ENCODE measurements at places on chromosomes 7 and 10. TPM values are rescaled to one million over a fixed set of nuclear protein-coding genes. Genes with fewer than 3 reads are reported as not detected.
A peak's percentile ranks its signal among the peaks of the same experiment; 100 is the strongest.

DNA sequence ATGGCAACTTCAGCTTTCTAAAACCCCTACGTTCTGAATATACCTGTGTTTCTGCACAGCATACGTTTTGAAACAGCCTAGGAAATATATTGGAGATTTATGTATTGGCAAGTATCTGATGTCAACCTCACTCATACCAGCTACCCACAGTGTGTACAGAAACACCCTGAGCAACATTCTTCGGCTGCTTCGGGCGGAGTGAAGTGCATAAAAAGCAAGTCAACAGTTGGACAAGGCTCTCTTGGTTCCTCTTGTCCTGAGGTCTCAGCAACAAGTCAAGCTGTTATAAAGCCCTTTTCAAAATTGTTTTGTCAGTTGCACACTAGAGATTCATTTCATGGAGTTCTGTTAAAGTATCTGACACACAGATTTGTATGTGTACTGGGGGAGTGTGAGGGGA, 40.0 kb upstream of the PAPSS2 start:
- DNase-seq: no peak

GRCh38 chr10:115879372-115880089, 393.5 kb downstream of the GFRA1 start:
- DNase-seq: no peak

DNA sequence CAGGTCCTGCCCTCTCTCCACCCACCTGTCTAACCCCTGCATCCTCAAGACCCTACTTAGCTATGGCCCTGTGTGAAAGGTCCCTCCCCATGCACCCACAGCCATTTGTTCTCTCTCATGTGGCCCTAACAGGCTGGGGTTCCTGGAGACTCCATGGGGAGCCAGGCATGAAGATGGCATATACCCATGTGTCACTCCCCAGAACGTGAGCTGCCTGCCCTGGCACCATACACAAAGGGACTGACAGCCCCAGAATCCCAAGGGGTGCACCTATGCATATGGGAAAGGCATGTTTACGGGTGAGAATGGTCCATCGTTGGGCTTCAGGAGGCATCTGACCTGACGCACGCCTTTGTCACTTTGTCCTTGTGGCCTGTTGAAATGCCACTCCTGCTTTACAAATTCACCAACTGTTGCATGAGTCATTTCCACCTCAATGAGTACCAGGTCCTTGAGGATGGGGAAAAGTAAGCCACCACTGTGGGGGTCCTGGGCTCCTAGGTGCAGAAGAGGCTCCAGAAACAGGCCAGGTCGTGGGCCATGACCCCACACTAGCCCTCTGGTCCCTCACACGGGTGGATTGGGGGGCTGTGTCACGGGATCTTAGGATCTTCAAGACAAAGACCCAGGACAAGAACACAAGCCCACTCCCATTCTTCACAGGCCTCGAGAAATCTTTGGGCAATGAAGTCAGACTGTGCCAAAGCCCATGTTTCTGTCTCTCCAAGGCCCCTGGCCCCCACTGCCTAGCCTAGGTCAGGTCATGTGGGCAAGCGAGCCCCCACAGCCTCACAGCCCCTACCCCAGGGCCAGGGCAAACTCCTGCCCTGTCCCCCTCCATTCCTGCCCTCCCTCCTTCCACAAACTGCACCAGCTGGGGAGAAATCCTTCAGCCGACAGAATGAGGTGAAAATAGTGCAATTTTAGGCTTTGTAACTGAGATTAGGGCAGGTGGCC, 8.6 kb downstream of the GPRIN2 start:
- DNase-seq: peak; percentile 35

- DNase-seq: no peak
These were observed 15.8 kb downstream of the MET start for GRCh38 chr7:116687801-116688201.

ACSM6 gene
- not detected for polyA plus RNA-seq

GRCh38 chr10:7119325-7120015, 291.4 kb downstream of the SFMBT2 start:
- DNase-seq: no peak

SFRP4 gene
- polyA plus RNA-seq: 0.38 TPM

- DNase-seq: no peak
These were observed 56.8 kb downstream of the CACNB2 start for GRCh38 chr10:18196806-18197550.

GRCh38 chr7:104956753-104957450, 57.1 kb upstream of the KMT2E start:
- no peak for DNase-seq

NKX6-2 gene
- not detected for polyA plus RNA-seq

- peak; percentile 37 for DNase-seq
These were observed 215.2 kb downstream of the RPS24 start for GRCh38 chr10:78248651-78249464.

GRCh38 chr7:107661865-107662379, 1.3 kb downstream of the SLC26A4 start:
- no peak for DNase-seq

DNA sequence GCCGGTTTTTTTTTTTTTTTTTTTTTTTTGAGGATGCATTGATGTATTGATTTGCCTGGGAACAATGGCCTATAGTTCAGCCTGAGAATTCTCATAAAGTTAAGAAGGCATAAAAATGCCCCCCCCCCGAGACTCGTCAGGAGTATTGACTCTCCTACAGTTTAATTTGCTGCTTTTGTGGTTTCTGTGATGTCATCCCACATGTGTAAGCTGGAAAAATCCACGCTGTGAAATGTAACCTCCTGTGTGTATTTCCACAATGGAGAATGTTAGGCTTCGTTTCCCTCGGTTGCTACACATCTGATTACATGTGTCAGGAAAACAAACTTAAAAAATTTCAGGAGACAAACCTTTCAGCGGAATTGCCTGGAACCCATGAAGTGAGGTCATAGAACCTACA, 117.9 kb downstream of the FANK1 start:
- no peak for DNase-seq

Measured in psoas muscle (tissue), 8 donors.